Erythroblast (primary cell): ENCODE measurements at places on chromosomes 13 and 19.

- no peak for DNase-seq
Observed at GRCh38 chr13:20231839-20232555, at the start of gene GJB6. Gene GJB6 (minus strand): TSS chr13:20232319. CDS start chr13:20223480, 8,839 bp downstream.

- DNase-seq, result no peak
Observed at GRCh38 chr13:90498096-90498495, 849.4 kb upstream of the MIR17HG start.

DNA sequence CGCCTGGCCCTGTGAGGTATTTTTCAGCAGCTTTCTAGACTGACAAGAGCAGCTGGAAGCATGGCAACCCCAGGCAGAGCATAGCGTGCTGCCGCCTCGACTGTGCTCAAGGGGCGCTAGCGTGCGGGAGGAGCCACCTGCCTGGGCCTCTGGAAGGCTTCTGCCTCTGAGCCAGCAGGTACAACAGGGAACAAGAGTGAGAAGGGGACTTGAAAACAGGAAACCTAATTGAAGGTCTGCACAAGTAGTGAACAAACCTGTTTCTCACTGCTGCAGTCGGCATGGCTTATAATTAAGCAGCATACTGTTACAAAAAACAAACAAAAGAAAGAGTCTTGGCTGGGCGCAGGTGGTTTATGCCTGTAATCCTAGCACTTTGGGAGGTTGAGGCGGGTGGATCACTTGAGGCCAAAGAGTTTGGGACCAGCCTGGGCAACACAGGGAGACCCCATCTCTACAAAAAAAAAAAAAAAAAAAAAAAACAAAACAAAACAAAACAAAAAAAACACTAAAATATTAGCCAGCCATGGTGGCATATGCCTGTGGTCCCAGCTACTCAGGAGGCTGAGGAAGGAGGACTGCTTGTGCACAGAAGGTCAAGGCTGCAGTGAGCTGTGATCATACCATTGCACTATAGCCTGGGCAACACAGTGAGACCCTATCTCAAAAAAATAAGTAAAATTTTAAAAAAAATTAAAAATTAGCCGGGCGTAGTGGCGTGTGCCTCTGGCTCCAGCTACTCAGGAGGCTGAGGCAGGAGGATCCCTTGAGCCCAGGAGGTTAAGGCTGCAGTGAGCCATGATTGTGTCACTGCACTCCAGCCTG is 12.6 kb upstream of the GARRE1 start:
- peak; percentile 28 for DNase-seq

DNA sequence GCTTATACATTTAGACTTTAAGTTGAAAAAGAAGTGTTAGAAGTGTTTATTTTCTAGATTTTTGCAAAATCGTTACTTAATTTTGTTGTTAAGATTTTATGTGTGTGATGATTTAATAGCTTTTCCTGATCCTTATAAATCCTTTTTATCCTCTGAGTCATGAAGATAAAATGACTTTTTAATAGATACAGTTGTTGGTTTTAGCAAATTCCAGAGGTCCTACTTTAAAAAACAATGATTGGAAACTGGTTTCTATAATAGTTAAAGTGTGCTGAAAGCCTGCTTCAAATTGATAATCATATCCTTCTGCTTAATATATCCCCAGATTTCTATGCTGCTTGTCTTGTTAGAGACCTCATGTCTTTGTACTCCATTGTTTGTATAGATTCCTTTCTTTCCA is 39.0 kb downstream of the RNASEH2B start:
- no peak for DNase-seq

DNA sequence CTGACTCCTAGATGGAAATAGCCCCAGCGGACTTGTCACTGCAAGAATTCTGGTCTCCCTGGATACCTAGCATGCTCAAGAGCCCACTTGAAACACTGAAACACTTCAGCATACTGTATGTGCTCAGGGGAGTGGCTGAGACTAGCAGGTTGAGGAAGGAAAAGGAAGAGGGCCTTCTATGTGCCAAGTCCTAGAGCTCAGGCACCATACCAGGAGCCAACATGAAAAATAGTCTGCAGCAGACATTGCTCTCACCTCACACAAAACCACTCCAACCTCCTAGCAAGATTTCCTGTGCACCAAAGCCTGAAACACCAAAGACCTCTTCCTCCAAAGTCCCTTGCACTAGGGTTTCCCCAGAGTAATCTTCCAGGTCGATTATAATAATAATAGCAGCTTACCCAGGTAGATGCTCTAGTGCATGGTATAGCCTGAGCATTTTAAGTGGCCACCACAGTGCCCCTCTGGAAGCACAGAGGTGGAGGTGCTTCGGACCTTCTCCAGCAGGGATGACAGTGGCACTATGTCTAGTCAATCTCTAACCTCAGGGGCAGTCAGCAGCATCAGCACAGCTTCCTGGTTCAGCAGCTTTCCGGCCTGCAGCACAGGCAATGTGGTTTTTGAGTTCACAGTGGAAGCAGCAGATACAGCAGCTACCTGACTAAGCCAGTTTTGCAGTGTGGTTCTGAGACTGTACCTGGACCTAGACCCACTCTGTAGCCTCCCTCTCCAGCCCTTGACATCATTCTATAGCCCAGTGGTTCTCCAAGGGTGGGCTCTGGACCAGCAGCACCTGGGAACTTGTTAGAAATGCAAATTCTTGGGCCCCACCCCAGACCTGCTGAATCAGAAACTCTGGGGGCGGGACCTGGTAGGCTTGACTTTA is 45.6 kb upstream of the UBE2L5 start:
- no peak for DNase-seq

GRCh38 chr19:54209058-54209810 is 8.6 kb downstream of the RPS9 start:
- DNase-seq, result no peak

DNA sequence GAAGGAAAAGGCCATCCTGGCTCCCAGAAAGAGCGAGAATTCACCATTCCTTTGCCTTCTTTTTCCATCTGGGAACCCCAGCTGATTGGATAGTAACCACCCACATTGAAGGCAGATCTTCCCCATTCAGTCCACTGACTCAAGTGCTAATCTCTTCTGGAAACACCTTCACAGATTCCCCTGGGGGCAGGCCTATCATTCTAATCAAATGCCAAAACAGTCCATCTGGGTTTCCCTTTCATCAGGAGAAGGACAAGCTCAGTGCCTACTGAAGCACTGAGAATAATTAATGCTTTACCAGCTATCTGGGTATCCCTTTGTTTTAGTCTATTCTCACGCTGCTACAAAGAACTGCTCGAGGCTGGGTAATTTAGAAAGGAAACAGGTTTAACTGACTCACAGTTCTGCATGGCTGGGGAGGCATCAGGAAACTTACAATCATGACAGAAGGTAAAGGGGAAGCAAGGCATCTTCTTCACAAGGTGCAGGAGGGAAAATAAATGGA is 293.2 kb downstream of the ENOX1 start:
- no peak for DNase-seq

DNA sequence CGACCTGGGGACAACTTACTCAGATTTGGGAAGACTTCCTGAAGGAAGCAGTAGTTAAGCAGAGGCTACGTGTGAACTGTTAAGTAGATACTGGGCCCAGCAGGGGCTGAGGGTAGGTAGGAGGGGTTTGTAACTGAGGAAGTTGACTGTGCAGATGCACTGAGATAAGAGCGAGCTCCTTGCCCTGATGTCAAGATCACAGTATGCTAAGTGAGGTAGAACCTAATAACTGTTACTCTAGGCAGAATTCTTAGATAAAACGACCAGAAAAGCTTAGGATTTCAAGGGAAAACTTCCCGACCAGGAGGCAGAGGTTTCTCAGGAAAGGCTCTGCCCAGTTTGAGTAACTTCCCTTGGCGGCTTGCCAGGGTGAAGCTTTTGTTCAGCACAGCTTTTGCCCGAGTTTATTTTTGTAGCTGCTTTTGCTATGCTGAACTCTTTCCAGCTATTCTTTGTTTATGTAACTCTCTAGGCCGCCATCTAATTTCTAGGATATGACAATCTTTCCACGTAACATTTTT is 632.1 kb downstream of the DIAPH3 start:
- DNase-seq, result peak; percentile 78

DNA sequence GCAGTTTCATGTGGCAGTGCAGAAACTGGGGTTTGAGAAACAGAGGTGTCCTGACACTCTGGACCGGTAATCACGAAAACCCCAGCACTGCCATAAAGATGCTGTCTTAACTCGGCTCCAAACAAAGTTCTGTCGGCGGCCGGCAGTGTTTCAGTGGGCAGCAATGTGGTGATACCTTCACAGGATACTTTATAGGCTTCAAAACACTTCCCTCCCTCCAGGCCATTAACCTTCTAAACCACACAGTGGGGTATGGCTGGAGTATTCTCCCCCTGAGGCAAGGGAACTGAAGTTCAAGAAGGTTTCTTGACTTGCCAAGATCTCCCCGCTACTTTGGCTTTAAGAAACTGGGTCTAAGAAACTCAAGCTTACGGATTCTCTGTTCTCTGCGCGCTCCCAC is 1.1 kb downstream of the RUBCNL start:
- no peak for DNase-seq

- no peak for DNase-seq
Observed at GRCh38 chr13:45715351-45715750, 13.2 kb downstream of the CBY2 start.

DNA sequence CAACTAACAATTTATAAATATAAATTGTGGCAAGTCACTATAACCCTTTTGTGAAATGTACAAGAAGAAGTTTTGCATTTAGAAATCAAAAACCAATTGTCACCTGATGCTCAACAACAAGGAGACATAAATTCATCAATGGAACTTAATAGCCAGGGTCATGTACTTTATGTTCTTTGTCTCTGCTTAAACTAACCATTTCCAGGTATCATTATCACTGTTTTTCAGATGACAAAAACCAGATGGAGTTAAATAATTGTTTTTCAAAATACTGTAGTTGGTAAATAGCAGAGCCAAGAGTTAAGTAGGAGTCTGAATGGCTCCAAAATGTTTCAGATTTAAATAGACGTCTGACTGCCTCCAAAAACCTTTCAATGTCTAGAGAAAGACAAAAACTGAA is 72.3 kb upstream of the MAB21L1 start:
- no peak for DNase-seq

DNA sequence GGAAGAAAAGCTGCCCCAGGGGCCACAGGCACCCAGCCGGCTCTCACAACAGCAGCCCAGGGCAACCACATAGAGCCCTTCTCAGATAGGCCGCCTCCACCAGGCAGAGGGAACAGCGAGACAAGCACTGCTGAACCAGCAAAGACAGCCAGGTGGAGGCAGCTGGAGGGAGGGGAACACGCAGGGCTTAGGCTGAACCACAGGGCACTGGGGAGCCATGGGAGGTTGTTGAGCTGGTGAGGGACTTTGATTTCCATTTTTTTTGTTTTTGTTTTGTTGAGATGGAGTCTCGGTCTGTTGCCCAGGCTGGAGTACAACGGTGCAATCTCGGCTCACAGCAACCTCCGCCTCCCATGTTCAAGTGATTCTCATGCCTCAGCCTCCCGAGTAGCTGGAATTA is 3.5 kb downstream of the GAMT start:
- DNase-seq, result no peak

DNA sequence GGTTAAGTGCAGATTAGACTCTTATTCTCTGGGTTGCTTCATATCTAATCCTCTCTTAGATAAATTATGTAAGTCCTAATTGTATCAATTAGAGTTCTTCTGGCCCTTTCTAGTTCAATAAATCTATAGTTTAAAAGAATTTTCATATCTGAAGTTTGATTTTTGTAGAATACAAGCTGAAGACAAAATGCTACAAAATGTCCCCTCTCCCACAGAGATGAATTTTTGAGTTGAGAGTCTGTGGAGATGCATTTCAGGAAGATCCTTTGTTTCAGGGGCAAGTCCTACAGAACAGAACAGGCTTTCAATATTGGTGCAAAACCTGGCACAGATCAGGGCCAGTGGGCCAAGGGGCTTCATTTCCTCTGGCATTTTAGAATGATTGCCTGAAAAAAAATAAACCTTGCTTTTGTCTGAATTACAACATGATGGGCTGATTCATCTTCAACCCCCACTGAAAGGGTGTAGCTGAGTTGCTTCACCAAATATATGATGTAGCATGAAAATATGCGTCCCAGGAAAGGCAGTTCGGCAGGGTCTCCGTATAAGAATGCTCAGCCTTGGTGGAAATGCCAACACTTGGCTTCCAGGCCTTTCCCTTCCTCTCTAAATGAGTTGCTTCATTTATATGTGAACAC is 6.4 kb upstream of the IPO5 start:
- DNase-seq, result no peak

DNA sequence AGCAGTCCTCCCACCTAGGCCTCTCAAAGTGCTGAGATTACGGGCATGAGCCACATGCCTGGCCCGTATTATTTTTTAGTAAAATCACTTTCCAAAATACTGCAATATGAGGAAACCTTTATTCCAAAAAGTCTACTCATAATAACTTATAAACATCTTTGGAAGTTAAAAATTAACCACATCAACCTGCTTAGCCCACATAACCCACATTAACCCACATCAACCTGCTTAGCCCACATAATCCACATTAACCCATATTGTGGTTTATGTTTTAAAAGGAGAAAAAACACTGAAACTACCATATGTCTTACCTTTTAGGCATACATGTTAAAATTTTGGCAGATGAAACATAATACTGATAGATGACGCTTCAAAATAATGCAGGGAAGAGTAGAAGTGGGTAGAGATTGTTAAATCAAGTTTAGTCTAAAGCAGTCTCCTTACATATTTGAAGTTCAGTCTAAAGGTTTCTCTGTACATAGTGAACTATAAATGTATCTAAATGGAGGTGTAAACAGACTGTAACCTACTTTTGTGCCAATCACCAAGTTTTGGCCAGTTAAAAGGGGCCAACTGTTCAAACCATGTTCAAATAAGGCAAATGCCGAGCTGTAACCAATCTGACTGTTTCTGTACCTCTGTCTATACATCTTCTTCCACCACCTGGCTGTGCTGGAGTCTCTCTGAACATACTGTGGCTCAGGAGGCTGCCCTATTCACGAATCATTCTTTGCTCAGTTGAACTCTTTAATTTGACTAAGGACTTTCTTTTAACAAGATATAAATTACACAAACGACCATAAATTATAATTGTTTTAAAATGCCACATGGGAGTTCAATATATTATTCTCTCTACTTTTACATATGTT is 14.5 kb downstream of the KPNA3 start:
- DNase-seq, result no peak

DNA sequence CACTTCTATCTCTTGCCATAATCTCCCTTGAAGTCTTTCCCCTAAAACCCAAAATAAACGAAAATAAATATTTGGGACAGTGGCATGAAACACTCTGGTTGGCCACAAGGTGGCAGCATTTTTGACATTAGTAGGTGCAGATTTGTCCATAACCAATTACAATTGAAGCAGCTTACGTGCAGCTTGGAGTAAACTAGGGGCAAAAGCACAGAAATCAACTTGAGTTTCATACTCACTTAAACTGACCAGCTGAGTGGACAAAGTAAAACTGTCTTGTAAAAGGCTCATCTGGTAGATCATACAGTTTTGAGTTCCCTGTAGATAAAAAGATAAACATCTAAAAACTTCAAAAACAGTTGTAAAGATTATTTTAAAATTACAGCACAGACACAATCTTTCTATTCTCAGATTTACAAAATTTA is 18.8 kb downstream of the PDCD5 start:
- DNase-seq, result peak; percentile 80

GRCh38 chr13:46629811-46630413 is 76.9 kb downstream of the LRCH1 start:
- peak; percentile 8 for DNase-seq

- no peak for DNase-seq
Observed at GRCh38 chr13:104750377-104750776, 1684.2 kb upstream of the SLC10A2 start.

- no peak for DNase-seq
Observed at GRCh38 chr13:21006141-21007005, 55.0 kb downstream of the LATS2 start.
